Activated CD4-positive, alpha-beta T cell treated with anti-CD3 and anti-CD28 coated beads, Interleukin-2, Interleukin-6, amounts not matched to agents 100 ng/mL and 50 ng/mL, durations not matched to agents 16 hours and 8 hours (primary cell): ENCODE measurements at places on chromosomes 1 and 21.
A peak's percentile ranks its signal among the peaks of the same experiment; 100 is the strongest.

GRCh38 chr1:234589064-234589800 lies 20.7 kb downstream of the IRF2BP2 start:
- DNase-seq, result no peak

DNA sequence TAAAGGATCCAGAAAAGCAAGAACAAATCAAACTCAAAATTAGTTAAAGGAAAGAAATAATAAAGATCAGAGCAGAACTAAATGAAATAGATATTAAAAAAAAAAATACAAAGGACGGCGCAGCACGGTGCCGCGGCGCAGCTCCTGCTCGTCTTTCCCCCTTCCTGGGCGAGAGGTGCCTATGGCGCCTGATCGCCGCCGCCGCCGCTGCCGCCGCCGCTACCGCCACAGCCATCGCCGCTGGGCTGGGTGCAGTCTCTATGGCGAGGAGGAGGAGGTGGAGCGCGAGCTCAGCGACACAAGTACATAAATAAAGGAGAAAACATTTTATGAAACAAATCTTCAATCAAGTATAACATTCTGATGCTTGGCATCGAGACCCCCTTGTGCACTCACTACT lies 77.6 kb upstream of the VANGL1 start:
- no peak for DNase-seq

DNA sequence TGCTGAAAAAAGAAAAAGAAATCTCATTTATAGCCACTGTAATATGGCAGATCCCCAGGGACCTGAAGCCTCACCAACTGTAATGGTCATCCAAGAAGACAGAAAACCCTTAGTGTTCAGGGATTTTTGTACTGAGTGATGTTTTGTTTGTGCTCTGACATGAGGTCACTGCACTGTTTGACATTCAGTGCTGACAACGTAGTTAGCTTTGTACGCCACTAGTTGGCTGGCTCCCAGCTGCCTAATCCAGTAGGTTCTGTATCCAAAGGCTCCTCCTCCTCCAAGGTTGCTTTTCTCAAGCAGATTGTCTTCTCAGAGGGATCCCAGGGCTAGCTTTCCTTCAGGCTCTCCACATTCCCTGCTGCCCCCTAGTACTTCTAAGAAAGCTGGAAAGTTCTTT lies 9.5 kb upstream of the YRDC start:
- no peak for DNase-seq

- no peak for DNase-seq
Observed at GRCh38 chr21:45926281-45926680, 55.3 kb upstream of the COL6A1 start.

GRCh38 chr1:33872683-33873082 lies 8.8 kb downstream of the HMGB4 start:
- DNase-seq, result no peak

DNA sequence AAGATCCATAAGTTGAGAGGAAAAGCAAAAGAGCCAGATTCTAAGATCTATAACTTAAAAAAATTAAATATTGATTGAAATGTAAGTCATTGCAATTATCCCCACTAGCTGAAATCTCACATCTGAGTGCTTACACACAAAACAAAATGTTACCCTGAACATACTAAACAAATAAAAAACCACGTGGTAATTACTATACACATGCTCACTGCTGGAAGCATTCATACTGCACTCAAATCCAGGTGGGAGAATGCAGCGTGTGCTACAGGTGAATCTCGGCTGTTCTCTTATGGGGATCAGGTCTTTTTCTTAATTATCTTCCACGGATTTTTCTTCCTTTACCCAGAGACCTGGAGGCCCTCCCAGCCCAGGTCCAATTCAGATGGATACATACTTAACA lies 74.3 kb downstream of the SDC3 start:
- DNase-seq, result no peak

DNA sequence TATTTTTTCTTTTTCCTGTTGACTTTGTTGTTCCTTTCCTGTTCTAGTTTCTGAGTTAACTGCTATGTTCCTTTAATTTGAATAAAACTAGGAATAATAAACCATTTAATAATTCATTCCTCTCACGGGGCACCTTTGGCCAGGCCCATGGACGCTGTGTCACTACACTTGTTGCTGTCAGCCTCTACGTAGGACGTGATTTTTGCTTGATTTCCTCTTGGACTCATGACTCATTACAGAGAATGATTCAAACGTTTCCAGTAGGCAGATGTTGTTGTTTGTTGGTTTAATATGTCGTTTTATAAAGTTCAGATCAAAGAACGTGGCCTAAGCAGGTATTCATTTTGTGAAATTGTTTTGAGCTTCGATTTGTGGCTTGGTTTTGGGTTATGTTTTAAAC lies 9.1 kb upstream of the SLC19A1 start:
- DNase-seq, result peak; percentile 87

DNA sequence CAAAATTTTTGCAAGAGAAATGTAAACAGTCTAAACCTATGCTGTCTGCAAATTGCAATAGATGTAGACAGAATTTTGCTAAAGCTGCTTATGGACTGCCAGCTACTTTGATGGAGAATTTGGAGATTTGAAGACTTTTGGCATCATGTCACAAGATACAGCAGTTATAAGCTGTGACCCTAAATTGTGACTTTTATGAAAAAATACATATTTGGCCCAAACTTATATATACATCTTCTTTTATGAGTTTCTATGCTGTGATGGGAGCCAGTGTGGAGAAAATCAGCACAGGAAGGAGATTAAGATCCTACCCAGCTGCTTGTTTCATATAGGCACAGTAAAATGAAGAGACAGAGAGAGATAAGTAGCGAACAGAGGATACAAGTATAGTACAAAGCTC lies 1595.4 kb downstream of the PLA2G4A start:
- no peak for DNase-seq

DNA sequence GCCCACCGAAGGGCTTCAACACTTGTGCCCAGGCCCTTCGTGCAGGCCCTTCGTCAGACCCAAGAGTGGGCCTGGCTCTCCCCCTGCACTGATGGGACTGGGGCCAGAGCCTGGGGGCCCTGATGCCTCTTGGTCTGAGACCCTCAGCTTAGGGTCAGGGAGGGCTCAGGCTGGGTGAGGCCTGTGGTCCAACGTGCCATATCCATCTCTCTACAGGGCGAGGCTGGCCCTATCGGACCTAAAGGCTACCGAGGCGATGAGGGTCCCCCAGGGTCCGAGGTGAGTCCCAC lies 15.6 kb downstream of the COL6A1 start:
- no peak for DNase-seq

DNA sequence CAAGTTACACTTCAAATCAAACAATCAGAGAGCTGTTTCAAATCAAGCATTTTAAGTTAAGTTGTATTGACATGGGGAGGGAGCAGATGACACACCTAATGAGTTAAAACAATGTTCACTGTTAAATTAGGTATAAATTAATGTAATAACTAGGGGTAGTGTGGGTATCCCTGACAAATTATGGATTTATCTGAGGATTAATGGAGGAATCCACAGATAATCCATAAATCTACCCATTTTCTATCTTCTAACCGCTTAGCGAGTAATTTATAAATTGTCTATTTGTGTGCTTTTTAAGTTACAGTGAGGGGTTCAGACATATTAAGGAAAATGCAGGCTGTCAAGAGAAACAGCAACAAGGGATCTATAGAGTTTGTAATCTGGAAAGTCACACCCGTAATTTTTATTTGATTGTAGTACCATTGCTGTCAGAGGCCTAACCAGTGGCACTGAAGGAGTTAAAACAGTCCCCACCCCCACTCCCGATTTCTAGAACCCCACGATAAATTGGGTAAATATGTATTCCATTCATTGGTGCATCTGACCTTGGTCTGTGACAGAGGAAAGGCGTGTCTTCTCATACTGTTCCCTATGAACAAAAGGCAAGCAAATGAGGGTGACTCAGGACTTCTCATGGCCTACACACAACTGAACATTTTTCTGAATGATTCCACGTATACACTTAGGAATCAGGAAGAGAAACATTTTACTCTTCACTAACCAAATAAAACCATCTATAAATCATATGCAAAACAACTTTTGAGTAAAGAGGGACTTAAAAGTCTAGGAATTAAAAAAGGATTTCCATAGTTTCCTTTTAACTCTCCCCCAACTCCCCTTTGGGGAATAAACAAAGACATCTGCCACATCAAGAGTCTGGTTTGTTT lies 7.4 kb downstream of the IRF2BP2 start:
- peak; percentile 66 for DNase-seq

GRCh38 chr1:37234941-37235418 lies 200.7 kb upstream of the GRIK3 start:
- no peak for DNase-seq

DNA sequence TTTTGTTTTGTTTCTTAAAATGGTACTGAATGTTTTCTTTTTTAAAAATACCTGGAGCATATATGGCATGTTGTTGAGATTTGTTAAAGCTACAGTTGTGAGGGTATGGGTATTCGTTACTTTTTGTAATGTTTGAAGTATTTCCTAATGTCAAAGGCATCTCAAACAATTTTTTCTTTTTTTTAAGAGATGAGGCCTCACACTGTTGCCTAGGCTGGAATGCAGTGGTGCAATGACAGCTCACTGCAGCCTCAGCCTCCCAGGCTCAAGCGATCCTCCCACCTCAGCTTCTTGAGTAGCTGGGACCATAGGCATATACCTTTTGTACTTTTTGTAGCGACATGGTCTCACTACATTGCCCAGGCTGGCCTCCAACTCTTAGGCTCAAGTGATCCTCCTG lies 16.1 kb downstream of the CLCN6 start:
- DNase-seq, result no peak

- no peak for DNase-seq
Observed at GRCh38 chr1:116852910-116853309, 56.8 kb upstream of the PTGFRN start.

- no peak for DNase-seq
Observed at GRCh38 chr1:154306151-154306550, 14.7 kb upstream of the AQP10 start.
